SK-N-SH (cell line): ENCODE measurements at places on chromosomes 7 and 10. TPM values are rescaled to one million over a fixed set of nuclear protein-coding genes. Genes with fewer than 3 reads are reported as not detected.

The DNAH11 gene
- 0.77 and 1.2 TPM in 2 replicates for polyA plus RNA-seq

The PRF1 gene
- not detected in 2 replicates for polyA plus RNA-seq

The JAKMIP3 gene
- 0.02 TPM in 2 replicates for polyA plus RNA-seq

The PALD1 gene
- polyA plus RNA-seq = 0.16 and 0.19 TPM in 2 replicates

The PNLIP gene
- polyA plus RNA-seq = not detected in 2 replicates

The NODAL gene
- polyA plus RNA-seq = not detected in 2 replicates

The ABI1 gene
- 36.7 and 47.5 TPM in 2 replicates for polyA plus RNA-seq

The TRIM50 gene
- not detected in 2 replicates for polyA plus RNA-seq

The TAS2R41 gene
- polyA plus RNA-seq = not detected in 2 replicates
